ENCODE measurements at places on chromosomes 1 and 21.

- DNase-seq, result no peak
These were observed 48.2 kb downstream of the SLC9C2 start for GRCh38 chr1:173554541-173555250.

- DNase-seq, result no peak
These were observed 36.5 kb downstream of the DTL start for GRCh38 chr1:212072047-212072446.

DNA sequence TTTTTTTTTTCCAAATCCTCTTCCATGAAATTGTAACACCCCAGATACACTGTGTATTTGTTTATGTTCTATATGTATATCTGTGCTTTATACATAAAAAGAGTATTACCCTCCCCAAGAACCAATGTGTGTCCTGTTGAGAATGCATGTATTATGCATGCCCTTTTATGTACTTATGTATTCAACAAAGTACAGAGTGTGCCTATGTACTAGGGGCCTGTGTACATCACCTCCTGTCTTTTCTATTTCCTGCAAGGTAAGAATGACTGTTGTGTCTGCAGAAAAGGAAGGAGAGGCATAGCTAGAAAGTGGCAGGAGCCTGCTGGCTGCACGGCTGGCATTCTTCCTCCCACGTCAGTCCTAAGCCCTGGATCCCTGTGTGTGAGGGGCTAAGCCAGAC lies 7.0 kb downstream of the TMEM61 start:
- no peak for DNase-seq

DNA sequence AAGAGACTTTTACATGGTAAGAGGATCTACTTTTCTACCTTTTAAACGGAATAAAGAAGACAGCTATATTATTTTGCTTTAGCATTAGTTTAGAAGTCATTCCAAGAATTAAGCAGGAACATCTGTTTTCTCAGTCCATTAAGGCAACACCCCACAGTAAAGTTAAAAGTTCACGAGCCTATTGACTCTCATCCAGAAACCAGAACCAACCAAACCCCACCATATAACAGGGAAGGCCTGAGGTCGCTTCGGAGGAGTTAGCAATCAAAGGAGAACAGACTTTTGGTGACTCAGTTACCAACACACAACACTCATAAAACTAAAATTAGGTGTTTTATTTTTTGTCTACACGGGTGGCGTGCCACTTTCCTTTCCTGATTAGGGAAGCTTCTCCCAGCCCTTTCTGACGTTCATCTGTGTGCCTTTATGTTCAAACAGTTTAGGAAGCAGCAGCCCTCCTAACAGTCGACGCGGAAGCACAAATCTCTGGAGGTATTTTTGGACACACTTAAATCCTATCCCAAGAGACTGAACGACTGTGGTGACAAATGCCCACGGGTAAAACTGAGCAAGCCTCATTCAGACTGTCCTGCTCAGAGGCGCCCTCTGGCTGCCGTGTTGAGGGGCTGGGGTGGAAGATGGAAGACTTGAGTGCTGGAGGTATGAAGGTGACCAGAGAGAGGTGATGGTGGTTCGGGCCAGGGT lies 8.6 kb upstream of the PLA2G2C start:
- DNase-seq, result no peak

DNA sequence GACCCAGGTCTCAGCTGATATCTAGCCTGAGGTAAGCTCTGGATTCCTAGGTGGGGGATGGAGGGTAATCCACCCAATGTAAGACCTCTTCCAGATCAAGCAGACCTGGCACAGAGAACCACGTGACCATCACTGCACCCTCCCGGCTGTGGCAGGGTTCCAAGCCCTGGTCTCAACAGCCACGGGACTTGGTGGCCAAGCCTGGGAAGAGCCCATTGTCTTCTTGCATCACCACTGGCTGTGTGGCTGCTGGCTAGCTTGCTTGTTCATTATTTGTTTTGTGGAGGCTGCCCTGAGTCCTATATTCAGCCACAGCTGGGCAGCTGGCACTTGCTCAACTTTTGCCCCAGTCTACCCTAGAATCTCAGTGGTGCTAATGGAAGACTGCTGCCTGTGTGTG lies 24.1 kb upstream of the NFASC start:
- no peak for DNase-seq

- DNase-seq, result no peak
These were observed at the start of gene ELAVL4 for GRCh38 chr1:50108497-50109059. TSS of gene ELAVL4 (plus strand) at chr1:50108920. CDS start at chr1:50109190, 270 bp downstream.

DNA sequence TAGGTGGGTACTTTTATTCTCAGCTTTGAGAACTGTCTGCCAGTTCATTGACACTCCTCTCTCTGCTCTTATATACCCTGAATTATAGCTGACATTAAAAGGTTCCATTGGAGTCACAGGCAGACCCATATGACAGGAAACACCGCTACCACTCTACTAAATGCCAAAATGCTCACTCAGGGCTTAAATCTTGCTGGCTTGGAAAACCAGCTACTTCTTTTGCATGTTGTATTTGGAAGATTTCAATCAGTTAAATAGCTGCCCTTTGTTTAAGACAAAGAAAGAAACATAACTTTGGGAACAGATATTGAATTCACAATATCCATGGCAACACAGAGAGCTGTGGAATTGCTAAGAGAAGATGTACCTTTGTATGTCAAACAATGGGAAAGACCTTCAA lies 876.5 kb downstream of the USP25 start:
- no peak for DNase-seq

- DNase-seq, result no peak
These were observed 43.5 kb upstream of the BCL9 start for GRCh38 chr1:147497826-147498225.

DNA sequence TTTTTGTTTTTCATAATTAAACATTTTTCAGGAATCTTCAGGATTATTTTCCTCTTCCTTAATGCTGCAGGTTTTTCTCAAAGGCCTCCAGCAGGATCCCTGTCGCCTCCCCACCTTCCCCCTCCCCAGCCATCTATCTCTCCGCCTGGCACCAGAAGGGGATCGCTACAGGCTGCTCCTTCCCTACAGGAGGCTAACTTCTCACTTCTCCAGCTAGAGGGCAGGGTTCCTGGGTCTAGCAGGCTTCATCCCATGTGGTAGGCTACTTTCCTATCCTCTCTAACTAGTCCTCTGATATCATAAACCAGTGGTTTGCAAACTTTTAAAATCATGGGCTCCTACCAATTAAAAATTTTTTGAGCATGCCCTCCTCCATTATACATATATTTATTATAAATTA lies 104.1 kb downstream of the KCNN3 start:
- DNase-seq, result no peak

DNA sequence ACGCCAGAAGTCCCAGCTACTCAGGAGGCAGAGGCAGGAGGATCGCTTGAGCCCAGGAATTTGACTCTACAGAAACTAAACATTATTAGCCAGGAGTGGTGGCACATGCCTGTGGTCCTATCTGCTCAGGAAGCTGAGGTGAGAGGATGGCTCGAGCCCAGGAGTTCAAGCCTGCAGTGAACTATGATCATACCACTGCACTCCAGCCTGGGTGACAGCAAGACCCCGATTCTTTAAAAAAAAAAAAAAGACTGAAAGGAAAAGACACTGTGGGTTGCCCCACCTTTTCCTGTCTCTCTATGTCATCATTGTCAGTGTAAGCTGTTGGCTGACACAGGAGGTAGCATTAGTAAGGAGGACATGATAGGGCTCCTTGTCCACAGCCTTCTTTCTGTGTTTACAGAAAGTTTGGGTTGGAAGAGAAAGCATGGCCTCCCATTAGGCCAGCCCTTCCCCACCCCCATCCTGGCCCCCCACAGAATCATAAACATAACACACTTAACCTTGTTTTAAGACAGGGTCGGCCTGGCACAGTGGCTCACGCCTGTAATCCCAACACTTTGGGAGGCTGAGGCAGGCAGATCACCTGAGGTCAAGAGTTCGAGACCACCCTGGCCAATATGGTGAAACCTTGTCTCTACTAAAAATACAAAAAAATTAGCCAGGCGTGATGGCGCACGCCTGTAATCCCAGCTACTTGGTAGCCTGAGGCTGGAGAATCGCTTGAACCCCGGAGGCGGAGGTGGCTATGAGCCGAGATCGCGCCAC lies 20.6 kb upstream of the RCAN3 start:
- no peak for DNase-seq

DNA sequence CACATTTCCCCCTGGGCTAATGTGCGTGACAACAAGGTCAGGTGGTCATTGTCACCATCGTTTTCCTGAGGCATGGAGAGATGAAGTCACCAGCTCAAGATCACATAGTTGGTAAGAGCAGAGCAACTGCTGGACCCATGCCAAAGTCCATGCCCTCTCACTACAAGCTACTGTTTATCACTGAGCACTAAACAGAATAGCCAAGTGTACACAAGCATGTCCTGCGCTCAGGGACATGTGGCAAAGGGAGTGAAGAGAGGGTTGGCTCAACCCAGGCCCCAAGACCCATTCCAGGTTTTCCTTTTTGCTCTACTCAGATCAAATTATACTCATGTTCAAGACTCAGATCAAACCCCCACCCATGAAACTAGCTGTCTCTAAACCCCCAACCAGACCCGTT lies 20.8 kb downstream of the LRRC52 start:
- DNase-seq, result no peak

GRCh38 chr1:165288350-165289120 lies 68.0 kb downstream of the LMX1A start:
- DNase-seq, result no peak

Measured in iPS DF 19.7 (cell line).